ENCODE measurements at places on chromosomes 2 and 18.

- no peak for DNase-seq
Observed at GRCh38 chr2:16400127-16400623, 265.5 kb downstream of the CYRIA start.

DNA sequence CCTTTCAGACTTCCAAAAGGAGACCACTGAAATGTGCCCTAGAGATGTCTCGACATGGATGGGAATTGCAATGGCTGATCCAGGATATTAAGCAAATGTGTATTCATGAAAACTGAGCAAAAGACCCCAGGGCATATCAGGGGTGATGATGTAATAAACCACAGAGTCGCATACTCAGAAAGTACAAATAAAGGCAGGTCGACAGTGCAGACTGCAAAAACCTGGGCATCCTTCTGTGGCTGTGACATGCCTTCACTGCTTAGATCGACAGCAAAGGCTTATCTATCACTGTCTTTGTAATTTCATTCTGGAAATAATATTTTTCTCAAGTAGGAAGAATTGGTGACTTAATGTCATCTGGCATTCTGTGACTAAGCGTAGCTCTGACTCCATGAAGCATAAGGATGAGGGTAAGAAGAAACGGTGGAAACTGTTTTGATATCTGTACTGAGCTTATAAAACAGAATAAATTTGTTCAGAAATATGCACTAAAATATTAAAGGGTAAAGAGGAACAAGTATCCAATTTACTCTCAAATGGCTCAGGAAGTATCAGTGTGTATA is 115.6 kb upstream of the NRP2 start:
- DNase-seq, result no peak

DNA sequence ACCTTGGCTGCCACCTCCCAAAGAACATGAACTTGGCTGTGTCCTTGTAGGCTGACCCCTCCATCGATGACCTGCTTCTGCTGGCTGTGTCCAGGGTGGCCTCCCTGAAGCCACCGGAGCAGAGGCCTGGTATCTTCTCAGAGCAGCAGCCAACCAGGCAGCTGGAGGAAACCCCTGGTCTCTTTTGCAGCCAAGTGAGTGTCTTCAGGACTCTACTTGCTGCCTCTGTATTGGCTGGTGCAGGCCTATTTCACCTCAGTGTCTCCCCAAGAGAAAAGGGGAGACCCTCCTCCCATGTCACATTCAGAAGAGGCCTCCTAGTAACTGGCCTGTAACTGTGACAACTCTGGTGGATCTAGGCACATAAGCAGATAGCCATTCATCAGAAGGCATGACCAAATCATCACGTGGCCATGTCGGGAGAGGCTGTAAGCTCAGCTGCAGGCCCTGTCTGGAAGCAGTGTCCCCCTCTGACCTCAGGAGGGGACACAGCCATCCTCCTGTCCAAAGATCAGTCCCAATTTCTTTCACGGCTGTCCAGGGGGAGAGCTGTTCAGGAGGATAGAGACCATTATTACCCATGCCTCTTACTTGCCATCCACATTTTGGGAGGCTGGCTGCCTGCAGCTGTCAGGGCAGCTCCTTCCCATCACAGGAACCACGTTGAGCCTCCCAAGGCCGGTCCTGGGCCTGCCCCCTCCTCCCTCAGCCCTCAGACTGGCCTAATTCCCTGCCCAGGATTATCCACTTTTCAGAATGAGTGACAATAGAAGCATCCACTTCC is 20.9 kb upstream of the ROCK2 start:
- no peak for DNase-seq

- DNase-seq, result no peak
Observed at GRCh38 chr2:106537047-106537446, 49.9 kb downstream of the CD8B2 start.

DNA sequence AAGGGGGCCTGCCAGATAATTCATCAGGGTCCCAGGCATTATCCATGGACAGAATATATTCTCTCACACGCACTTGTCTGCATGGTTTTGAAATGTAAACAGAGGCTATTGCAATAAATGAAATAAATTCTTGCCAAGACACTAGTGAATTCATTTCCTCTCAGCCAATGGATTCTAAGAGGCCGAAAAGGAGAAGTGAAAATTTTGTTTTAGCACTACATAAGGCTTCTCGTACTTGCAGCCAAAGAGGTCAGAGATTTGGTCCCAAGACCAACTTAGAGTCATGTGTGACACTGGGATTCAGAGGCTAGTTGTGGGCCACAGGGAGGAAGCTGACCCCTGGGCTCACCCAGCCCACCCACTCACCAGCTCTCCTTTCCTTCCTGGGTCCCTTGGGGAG is 184.1 kb upstream of the GLI2 start:
- no peak for DNase-seq

DNA sequence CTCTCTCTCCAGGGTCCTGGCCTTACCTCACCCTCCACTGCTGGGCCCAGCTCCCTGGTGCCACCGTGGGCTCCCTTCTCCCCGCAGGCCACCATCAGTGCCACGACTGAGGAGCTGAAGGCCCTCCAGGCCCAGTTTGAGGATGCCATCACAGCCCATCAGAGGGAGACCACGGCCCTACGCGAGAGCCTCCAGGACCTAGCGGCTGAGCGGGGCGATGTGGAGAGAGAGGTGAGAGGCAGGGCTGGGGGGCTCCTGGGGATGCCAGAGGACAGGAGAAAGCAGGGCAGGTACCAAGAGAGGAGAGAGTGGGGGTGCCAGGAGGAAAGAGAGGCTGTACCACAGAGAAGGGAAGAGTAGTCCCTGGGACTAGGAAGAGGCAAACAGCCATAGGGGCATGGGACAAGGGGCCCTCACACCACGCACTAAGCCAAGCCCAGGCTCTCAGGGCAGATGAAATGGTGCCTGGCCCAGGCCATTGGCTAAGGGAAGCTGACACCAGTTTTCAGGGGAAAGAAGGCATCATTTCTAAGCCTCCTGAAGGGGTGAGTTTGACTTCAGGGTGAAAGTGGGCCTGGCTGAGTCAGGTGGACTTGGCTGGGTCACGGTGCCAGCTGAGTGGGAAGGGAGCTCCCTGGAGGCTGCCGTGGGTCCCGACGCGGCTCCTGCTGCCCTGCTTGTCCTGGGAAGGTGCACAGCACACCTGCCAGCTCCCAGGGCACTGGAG is 39.0 kb upstream of the SNED1 start:
- DNase-seq, result no peak

DNA sequence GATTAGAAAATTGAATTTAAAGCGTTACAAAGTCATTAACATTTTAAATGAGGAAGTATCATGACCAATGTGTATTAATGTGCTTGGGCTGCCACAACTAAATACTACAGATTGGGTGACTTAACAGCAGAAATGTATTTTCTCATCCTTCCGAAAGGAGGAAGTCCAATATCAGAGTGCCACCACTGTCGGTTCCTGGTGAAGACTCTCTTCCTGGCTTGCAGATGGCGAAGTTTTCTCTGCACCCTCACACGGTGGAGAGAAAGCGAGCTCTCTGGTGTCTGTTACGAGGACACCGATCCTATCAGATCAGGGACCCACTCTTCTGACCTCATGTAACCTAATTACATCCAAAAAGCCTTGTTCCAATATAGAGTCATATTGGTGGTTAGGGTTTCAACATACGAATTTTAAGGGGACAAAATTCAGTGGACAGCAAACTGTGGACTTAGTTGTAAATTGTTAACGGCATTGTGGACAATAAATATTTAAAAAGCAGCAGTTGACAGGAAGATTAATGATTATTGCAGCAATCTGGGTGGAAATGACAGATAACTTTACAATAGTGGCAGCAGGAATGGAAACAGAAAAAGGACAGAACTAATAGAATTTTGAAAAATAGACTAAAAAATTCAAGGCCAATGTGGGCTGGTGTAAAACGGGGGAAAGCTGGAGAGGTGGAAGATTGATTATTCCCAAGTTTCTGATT is 35.1 kb upstream of the CYRIA start:
- DNase-seq, result no peak

DNA sequence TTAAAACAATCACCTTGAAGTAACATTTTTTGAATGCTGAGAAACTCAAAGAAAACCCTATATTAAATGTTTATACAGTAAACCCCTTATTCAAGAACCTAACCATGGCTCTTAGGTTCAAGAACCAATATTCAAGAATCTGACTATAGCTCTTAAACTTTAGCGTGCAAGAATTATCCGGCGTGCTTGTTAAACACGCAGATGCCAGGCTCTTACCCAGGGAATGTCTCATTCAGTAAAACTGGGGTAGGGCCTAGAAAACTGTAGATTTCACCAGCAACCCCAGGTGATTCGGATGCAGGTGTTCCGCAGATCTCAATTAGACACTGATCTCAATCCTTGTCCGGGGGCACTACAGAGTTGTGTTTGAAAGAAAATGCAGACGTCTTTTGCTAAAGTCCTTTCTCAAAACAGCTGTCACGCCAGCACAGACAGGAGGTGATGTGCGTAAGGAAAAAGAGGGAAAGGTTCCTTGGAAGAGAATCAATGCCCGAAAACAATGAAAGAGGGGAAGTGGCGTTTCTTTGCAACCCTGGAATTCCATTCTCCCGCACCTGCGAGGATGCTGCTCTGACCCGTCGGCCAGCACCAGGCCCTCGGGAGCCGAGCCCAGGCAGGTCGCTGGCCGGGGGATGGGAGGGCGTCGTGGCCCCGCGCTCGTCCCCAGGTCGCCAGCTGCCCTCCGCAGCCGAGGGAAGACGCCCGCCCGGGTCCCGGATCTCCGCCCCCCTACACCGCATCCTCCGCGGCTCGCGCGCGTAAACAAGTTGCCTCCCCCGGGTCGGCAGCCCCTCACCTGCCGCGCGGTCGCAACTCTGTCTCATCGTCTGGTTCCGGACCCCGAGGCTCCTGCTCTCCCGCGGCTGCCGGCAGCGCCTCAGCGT is 851 bp downstream of the EIF2AK3 start:
- DNase-seq, result peak; percentile 13

GRCh38 chr2:9909106-9909505 is 42.4 kb upstream of the GRHL1 start:
- DNase-seq, result no peak

- no peak for DNase-seq
Observed at GRCh38 chr2:25504266-25504665, 162.5 kb upstream of the DNMT3A start.

DNA sequence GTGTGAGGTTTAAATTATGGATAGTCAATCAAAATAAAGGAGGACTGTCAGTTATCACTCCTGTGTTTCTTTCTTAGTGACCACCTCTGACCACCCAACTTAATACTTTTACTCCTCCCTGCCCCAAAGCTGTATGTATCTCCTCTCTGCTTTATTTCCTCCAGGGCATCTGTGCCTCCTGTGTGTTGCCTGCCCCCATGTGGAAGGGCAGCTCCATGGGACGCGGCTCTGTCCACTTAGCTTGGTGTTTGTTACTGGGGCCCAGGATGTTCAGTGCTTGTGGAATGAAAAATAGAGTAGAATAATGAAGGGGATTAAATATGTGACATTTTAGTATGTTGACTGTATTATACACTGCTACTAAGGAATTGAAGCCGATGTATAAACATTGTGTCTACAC is 9.8 kb downstream of the ACP1 start:
- DNase-seq, result no peak

DNA sequence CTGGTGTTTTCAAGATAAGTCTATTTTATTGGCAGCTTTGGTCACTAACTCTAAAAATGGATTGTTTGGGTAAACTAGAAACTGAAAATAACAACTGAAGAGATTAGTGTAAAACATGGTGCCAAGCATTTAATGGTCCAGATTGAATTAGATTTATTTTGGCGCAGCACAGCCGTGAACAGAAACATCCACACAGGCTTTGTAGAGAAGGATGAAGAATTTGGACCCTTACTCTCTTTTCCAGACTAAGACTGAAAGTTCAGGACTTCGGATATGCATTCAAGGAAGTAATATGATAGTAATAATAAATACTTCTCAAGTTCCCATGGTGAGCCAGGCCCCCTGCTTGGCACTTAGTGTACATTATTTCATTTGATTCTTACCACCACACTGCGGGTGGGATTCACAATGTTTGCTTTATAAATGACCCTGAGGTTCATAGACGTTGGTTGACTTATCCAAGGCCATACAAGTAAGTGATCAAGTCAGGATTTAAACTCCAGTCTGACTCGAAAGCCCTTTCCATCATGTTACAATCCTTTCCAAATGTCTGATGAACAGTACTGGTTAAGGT is 54.2 kb upstream of the ITGB6 start:
- no peak for DNase-seq

- DNase-seq, result no peak
Observed at GRCh38 chr18:70513502-70514171, 224.8 kb downstream of the SOCS6 start.

DNA sequence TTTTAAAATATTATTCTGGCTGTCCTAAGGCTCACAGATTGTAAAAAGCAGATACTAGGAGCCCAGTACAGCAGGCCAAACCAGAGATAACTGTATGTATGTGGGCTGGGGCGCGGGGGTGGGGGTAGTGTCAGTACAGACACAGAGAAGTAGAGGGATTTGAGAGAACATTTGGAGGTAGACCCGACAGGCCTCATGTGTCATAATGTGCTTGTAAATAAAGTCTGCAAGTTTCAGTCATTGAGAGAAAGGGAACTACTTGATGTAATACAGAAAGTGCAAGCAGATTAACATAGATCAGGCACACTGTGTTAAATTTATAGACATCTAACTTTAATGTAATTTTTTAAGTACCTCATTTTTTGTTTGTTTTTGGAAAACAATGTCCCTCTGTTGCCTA is 7.4 kb upstream of the POLI start:
- peak; percentile 51 for DNase-seq

DNA sequence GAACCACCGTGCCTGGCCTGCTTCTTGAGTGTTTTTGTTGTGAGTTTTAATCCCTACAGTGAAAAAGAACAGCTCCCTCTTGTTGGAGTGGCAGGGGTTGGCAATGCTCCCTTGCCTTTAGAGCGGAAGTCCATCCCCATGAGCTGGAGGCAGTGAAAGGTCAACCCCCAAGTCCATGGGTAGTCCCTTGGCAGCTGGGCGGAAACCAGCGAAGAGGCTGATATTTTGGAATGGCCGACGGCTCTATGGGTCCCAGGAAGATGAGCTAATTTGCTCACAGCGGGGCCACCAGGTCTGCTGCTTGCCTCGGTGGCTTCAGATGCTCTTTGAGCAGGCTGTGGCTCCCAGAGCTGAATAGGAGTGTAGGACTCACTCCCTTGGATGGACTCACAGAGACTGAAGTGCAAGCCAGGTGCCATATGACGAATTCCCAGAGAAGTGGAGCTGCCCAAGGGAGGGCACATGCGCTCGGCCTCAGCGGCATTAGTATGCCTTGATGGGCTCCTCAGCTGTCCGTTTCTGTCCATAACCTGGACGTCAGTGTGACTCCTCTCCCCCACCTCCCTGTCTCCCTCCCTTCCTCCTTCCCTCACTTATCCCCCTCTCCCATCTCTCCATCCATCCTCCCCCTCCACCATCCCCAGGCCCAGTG is 25.4 kb upstream of the RHOB start:
- DNase-seq, result no peak

GRCh38 chr2:75416420-75417342 is 144.1 kb downstream of the EVA1A start:
- no peak for DNase-seq

GRCh38 chr2:148989882-148990493 is 48.5 kb upstream of the LYPD6B start:
- DNase-seq, result no peak
